ENCODE measurements at places on chromosomes 4 and X.

DNA sequence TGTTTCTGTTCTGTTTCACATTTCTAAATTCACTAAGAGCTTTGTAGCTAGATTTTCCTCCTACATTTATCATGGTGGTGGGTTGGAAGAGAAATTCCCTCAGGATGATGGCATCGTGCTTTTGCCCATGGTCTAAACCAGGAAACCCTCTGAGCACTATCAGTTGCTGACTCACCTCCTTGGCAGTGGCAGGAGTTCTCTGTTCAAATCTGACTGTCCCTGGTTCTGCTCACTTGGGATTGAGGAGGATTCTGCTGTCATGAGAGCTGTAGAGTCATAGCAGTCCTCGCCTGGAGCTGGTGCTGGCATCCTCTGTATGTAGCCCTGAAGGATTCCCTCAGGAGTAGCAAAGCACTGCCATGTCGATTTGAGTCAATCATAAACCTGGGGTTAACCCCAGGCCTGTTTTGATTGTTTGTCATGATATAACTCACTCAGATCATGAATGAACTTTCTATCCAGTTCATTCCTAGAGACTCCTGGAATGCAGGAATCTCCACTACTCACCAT is 9.4 kb downstream of the TEX13A start:
- no peak for DNase-seq

DNA sequence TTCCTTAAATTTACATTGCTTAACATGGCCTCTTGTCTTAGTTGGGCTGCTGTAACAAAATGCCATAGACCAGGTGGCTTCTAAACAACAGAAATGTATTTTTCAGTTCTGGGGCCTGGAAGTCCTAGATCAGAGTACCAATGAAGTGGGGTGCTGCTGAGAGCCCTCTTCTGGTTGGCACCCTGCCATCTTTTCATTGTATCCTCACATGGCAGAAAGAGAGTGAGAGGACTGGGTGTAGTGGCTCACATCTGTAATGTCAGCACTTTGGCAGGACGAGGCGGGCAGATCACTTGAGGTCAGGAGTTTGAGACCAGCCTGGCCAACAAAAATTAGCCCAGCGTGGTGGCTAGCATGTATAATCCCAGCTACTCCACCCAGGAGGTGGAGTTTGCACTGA is 12.0 kb upstream of the KLB start:
- no peak for DNase-seq

DNA sequence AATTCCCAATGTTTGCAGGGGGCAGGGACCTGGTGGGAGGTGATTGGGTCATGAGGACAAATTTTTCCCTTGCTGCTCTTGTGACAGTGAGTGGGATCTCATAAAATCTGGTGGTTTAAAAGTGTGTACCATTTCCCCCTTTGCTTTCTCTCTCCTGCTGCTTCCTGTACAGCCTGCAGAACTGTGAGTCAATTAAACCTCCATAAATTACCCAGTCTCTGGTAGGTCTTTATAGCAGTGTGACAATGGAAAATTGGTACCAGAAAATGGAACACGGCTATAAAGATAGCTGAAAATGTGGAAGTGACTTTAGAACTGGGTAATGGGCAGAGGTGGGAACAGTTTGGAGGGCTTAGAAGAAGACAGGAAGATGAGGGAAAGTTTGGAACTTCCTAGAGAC is 108.7 kb upstream of the NPFFR2 start:
- no peak for DNase-seq

- DNase-seq: no peak
These were observed 90.1 kb upstream of the PSAPL1 start for GRCh38 chr4:7524843-7525242.

GRCh38 chr4:6538575-6538974 is 36.4 kb upstream of the MAN2B2 start:
- DNase-seq: no peak

DNA sequence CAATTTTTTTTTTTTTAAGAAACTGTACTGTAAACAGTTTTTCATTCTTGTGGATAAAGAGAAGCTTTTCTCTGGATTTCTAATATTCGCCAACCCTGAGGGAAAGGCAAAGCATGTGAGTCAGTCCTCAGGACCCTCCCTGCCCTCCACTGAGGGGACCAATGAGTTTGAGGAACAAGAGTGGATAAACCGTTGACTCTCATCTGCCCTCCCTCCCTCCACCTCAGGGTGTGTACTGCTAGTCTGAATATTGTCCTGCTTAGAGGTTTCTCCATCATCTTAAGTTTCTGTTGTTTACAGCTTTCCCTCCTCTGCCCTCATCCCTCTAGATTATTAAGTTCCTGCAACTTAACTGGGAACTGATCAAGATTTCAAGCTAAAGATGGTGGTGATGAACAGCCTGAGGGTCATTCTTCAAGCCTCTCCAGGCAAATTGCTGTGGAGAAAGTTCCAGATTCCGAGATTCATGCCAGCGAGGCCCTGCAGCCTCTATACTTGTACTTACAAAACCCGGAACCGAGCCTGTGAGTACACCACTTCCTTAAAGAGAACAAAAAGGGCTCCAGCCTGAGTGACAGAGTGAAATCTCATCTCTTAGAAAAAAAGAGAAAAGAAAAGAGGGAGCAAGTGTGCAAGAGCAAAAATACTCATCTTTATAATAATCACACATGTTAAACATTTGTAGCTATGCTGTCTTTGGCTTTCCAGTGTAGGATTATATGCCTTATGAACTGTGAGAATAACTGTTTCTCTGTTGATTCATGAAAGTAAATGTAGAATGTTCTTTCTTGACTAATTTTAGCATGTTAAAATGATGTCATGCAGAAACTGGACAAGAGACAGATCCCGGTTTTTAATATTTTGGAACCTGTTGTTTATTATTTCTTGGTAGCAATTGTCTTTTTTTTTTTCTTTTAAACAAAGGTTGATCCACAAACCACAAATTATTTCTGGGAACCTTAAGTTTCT is 11.9 kb downstream of the CA5B start:
- DNase-seq: no peak

GRCh38 chrX:133980406-133980805 is 5.0 kb downstream of the GPC3 start:
- no peak for DNase-seq
